H1 (cell line): ENCODE measurements at places on chromosomes 5 and 9.

DNA sequence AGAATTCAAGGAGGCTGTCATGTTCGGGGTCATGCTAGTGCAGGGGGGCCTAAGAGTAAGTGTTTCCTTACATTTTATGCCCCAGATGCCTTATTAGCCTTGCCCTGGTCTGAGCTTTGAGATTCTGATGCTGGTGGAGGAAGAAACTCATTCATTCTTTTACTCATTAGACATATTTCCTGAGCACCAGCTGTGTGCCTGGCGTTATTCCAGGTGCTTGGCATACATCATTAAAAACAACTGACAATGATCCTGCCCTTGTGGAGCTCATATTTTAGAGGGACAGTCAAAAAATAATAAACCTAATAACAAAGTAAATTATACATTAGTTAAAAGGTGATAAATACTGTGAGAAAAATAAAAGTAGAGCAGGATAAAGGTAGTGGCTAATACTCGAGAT is 138.9 kb upstream of the SGCD start:
- no peak for DNase-seq

DNA sequence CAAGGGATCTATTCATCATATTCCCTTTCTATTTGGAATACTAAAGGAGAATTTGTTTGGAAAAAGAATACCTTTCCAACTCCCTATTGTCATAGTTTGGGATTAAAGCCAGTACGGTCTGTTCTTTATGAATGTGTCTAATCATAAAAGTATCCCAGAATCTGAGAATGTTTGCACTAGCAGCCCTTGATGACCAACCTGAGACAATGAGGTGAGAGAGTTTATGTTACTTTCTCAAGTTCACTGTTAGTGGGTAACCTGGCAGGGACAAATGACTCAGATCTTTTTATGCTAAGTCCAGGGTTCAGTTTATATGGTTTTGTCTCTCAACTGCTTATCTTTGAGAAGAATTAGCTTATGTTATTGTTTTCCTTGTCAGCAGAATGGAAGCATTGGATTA is 25.3 kb upstream of the TLR4 start:
- no peak for DNase-seq

GRCh38 chr9:96877269-96877668 is 23.0 kb upstream of the ZNF782 start:
- DNase-seq, result no peak

- no peak for DNase-seq
Measured at GRCh38 chr9:221989-222776, 7.5 kb downstream of the DOCK8 start.

- DNase-seq, result no peak
Measured at GRCh38 chr5:8961956-8962355, 583.9 kb downstream of the SEMA5A start.

DNA sequence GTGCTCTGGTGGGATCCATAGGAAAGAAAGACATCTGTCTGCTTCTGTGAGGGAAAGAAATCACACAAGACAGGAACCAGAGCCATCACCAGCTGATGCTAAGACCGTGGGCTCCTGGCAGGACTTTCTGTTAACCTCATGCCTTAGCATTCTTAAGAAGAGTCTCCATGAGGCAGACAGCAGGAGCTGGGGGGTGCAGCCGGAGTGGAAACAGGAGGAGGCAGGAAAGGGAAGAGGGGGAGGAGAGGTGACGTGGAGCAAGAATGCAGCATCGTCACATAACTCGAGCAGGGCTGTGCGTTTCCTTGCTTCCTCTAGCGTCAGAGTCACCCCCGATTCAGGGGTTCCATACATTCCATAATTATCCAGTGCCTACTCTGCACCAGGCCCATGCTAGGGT is 53.6 kb downstream of the ERGIC1 start:
- DNase-seq, result no peak

DNA sequence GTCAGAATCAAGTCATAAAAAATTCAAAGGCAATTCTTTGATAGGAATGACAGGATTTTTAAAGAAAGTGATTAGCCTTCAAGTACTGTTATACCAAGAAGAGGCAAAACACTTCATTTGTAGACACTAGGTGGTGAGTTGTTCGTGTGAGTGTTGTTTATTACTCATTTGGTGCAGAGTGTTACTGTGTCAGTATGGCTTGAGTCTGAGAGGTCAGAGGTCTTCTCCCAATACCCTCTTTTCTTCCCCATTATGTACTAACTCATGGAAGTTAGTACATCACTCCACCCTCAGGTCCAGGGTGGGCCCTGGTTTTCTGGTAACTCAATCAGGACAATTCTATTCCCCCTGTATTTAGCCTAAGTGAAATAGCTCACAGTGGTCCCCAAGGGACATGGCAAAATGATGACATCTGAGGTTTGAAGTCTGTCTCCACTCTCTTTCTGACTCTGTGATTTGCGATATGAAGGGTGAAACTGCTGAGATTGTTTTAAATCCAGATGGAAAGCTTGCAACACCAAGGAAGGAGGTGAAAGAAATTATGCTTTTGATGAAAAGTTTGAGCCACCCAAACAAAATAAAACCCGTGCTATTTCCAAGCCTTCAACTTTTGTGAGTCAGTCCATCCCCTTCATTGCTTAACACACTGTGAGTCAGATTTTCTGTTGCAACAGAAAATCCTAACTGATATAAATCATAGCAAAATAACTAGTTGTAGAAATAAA is 56.8 kb downstream of the NUDT12 start:
- DNase-seq, result no peak
